ENCODE measurements at places on chromosomes 6 and 20.

DNA sequence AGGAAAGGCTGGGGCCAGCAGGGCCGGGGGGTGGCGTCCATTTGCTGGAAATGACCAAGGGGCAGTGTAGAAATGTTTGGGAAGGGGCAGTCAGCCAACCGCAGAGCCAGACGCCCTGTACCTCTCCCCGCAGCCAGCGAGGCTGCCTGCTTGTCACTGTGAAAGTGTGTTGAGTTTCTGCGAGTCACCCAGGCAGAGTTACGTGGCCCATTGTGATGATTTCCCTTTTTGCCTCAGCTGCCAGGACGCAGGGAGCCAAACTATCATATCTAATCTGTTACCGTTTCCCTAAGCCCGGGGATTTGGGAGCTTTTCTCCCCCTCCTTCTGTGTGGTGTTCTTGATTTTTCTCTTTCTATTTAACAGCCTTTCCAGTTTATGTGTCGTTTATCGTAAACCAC lies 67.9 kb upstream of the STX16 start:
- DNase-seq, result no peak

- DNase-seq, result no peak
Observed at GRCh38 chr6:25167961-25168360, 111.2 kb upstream of the CARMIL1 start.

- DNase-seq, result peak; percentile 26
Observed at GRCh38 chr6:139881728-139882211, 507.3 kb upstream of the CITED2 start.

DNA sequence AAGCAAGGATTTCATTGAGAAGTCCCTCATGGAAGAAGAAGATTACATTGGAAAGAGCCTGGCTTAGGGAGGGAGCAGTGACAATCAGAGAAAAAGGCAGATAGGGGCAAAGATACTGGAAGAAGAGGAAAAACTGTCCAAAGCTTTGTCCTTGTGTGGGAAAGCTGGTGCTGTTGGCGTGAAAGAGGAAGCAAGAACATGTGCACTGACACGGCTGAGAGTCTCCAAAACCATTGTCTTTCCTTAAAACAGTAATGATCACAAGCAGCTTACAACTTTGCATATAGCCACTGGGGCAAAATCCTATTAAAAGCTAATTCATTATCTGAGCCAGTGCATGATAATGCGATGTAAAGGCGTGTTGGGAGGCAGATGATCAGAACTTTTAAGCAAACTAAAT lies 85.1 kb upstream of the ESR1 start:
- DNase-seq, result no peak

GRCh38 chr20:57683287-57683686 lies 26.5 kb downstream of the PMEPA1 start:
- DNase-seq, result no peak

DNA sequence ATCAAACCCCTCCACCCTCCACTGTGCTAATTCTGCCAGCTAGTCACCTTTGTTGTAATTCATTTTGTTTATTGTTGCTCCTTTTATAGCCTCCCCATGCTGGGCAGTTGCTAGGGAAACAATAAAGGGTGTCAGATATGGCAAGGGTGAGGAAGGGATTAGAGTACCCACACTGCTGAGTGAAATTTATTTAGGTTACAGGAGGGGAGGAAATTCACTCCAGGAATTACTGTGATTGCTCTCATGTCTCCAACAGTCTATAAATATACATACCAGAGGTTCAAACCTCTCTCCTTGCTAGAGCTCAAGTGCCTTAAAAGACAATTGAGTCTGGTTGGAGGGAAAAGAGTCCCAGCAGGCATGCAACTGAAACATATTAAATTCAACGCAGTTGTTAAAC lies 90.6 kb upstream of the ADGRF1 start:
- no peak for DNase-seq
